Smooth muscle cell of bladder (primary cell): ENCODE measurements at places on chromosomes 5 and 9. TPM values are rescaled to one million over a fixed set of nuclear protein-coding genes. Genes with fewer than 3 reads are reported as not detected.

Gene C6
- 0.14 and 0.28 TPM in 2 replicates for total RNA-seq

Gene ANXA2R
- 2.4 and 2.8 TPM in 2 replicates for total RNA-seq

Gene CCDC192
- total RNA-seq: not detected in 2 replicates

Gene SLC22A4
- 0.83 and 1.00 TPM in 2 replicates for total RNA-seq

Gene PDCD1LG2
- 2.6 and 3.2 TPM in 2 replicates for total RNA-seq

Gene PCDHGA11
- total RNA-seq: 6.4 and 8.5 TPM in 2 replicates

Gene PCDHA1
- total RNA-seq: under 0.01 TPM in 2 replicates

Gene APBA1
- 3.6 and 7.1 TPM in 2 replicates for total RNA-seq

Gene SLC25A2
- 0.14 and 0.18 TPM in 2 replicates for total RNA-seq
